Left renal cortex interstitium (tissue), 4 donors: ENCODE measurements at places on chromosomes 3 and 15. TPM values are rescaled to one million over a fixed set of nuclear protein-coding genes. Genes with fewer than 3 reads are reported as not detected.

- no peak for DNase-seq
These were observed 234.6 kb downstream of the RBMS3 start for GRCh38 chr3:29515451-29515850.

The MYL3 gene
- 27.6 TPM for polyA plus RNA-seq

DNA sequence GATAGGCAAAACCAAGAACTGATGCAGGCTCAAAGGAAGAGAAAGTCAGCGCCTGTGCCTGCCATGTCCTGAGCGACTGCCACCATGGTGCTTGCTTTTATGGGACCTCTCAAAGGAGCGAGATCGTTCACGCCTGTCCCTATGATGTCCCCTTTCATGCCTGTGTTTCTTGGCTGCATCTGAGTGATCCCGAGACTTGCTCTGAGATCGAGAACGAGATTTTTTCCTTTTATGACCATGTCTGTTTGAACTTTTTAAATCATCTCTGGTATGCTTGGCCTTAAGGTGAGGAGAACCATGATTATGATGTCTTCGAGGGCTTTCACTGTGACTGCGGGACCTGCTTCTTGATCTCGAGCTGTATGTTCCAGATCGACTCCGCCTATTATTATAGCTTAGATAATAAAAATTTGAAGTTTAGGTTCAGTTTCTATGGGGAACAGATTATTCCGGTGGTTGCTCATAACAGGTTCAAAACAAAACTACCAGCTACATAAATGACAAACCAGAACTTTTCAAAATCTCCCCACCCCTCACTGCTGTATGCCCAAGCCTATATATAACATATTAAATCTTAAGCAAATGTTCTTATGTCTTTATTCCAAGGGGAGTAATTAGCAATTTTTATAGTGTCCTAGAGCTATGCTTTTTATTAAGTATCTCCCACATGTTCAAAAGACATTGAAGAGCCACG is 11.6 kb downstream of the CCNL1 start:
- no peak for DNase-seq

DNA sequence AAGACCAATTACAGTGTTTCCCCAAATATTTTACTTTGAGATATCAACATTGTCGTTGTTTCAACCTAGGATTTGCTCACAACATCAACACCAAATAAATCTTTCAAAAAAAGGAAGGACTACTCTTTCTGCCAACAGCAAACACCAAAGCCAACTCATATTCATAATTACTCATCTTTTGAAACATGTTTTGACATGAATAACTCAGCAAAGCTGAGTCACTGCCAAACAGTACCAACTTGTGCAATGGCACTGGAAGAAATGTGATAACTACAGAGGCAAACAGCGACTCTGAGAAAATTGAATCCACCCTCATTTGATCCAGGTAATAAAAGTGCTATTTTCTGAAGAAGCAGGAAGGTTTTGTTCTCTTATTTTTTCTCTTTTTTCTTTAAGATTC is 67.2 kb downstream of the PEX5L start:
- DNase-seq, result no peak

- DNase-seq, result no peak
These were observed 18.2 kb upstream of the PRR23E start for GRCh38 chr3:127174715-127175140.
